ENCODE measurements at places on chromosomes 4 and X.

- no peak for DNase-seq
Observed at GRCh38 chr4:112517067-112517634, 1.2 kb upstream of the NEUROG2 start.

DNA sequence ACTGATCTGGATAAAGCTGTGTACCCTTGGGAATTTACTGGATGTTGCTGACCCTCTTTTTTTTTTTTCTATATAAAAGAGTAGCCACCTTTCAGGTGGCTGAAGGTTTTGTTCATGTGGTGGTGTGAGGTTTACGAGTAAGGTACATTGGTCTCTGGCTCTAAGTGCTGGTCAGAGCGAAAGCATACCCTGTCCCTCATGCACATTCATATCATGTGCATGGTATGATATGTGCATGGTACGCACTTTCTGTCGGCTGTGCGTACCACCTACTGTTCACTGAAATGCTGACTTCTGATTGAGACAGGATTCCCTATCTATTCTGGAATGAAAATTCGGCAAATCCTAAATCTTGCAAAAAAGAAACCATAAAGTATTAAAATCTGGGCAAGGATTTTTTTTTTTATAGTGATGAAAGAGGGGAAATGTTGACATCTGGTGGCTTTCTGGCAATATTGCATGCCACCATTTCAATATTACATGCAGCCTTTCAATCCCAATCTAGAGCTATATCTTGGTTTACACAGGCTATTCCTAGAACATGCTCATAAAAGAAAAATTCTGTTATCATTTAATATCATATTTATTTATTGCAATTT, 32.8 kb downstream of the FAM149A start:
- peak; percentile 11 for DNase-seq

DNA sequence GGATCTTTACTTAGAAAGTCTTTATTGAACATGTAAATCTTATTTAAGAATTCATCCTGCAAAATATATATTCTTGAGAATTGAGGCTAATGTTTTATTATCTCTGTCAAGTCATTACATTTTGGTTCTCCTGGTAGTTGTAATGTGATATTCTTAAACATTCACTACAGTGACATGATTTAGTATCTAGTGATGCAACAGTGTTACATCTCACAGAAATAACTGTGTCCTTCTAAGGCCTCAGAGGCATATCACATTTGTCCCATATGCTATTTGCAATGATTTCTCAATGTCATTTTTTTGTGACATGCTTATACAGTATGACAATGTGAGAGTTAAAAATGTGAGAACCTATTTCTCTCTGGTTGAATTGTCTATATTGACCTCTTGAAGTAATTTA, 34.1 kb downstream of the PRRG1 start:
- DNase-seq, result no peak

DNA sequence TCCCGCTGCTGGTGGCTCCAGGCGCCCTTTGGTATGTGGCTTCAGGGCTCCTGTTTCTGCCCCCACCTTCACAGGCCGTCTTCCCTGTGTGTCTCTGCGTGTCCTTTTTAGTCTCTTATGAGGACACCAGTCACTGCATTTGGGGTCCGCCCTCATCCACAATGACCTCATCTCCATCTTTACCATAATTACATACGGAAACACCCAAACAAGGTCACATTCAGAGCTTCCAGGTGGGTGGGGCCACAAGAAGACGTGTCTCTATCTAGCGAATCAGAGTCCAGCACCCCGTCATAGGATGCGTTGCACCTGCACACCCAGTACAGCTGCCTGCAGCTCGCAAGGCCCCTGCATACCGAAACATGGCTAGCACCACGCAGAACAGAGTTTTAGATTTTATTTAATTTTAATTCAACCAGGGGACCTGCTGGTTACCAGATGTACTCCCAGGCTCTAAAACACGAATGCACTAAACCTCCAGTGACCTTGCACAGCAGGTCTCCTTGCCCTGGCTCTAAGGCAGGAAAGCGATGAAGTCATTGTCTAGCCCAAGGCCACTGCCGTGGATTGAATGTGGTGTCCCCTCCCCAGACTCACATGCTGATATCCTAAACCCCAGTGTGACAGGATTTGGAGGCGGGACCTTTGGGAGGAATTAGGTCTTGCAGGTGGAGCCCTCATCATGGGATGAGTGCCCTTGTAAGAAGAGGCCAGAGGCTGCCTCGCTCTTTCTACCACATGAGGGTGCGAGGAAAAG, 30.3 kb downstream of the ABLIM2 start:
- no peak for DNase-seq

GRCh38 chrX:43238461-43238945, 417.6 kb upstream of the MAOA start:
- DNase-seq, result no peak

GRCh38 chrX:149829751-149830191, 48.0 kb downstream of the MAGEA9 start:
- no peak for DNase-seq

All from A549 (cell line).